AG10803 (cell line): ENCODE measurements at places on chromosomes 2 and 18.

- DNase-seq, result peak; percentile 56
These were observed 37.4 kb upstream of the RAPGEF4 start for GRCh38 chr2:172698041-172698863.

DNA sequence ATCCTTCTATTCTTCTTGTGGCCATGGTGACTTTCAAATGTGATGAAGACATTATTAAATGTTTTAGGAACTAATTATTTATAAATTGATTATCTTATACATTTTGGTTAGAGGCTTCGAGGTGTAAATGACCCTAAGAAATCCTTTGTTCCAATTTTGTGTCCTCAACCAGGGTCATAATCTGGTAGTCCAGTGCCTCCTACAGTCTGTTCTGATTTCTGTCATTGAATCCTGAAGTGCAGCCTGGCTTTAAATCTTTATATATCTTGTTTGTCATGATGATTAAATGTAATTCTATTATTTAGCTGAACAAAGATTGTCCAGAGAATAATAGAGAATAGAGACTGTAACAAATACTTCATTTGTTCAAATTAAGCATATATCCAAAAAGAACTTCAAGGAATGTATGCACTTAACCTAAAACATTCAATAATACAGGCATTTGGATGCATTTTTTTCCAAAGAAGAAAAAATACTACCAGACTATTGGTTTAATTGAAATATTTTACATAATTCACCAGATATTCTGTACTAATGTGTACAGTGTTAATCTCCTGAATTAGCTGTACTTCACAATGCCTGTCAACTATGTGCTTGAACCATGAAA lies 89.8 kb downstream of the PRPF40A start:
- DNase-seq, result peak; percentile 49

DNA sequence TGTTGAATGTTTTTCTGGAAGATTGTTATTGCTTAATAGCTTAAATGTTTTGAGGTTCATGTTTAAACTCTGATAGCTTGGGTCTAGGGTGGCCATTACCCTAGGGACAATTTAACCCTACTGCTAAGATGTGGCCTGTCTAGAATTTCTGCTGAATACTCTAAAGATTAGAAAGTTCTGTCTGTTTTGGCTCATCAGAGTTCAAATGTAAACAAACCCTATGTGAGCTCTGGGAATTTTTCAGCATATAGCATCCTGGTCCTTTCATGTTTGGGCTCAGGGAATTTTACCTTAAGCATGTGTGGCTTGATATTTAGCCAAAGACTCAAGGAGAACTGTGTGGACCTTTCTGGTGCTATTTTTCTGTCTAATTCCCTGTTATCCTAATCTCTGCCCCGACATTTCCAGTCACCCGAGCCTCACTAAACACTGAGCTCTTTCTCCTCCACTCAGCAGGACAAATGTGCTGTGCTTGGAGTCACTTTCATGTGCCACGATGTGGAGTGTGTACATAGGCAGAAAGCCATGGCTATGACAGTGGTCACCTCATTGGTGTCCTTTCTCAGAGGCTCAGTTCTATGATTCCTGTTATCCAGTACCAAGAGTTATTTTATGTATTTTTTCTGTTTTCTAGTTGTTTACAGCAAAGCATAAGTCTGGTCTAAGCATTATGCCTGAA lies 492.5 kb upstream of the SPHKAP start:
- no peak for DNase-seq

DNA sequence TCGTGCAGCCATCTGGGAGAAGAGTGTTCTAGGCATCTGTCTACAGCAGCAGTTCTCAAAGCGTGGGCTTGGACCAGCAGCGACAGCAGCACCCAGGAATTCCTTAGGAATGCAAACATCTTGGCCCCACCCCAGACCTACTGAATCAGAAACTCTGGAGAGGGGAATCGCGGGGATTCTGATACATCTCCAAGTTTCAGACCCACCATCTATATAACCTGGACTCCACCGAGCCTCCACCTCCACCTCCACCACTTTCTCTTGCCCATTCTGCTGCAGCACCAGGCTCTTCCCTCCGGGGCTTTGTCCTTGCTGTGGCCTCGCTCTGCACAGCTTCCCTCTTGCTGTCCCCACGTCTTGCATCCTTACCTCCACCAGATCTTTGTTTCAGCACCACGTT lies 256.4 kb downstream of the BCL2 start:
- peak; percentile 66 for DNase-seq

DNA sequence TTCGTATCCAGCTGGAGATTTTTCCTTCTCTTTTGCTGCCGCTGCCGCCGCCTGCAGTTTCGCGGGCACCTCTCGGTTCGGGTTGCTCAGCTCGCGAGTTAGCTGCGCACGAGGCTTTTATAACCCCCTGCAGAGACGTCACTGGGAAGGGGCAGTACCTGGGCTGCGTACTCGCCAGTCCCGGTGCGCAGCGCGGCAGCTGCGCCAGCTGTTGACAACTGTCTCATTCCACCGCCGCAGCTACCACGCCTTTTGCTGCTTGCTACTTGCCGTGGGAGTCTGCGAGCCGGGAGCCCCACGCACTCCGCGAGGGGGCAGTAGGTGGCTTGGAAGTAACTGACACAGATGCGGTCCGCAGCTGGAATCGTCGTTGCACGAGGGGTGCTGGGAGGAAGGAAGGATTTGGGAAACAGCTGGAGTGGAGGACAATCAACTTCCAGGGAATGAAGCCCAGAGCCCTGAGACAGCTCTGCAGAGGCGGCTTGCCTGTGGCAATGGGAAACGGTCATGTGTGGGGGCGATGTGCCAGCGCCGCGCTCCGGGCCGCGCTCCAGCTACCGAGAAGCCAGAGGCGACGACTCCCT lies at the start of gene TACR1:
TSS of gene TACR1 (minus strand) at position 93 of the 584 bp plus-strand sequence. CDS start 586 bp downstream, outside the sequence.
- peak; percentile 73 for DNase-seq
